ENCODE measurements at places on chromosomes 2 and 18. TPM values are rescaled to one million over a fixed set of nuclear protein-coding genes. Genes with fewer than 3 reads are reported as not detected.

The MC4R gene
- not detected for total RNA-seq

The BMP10 gene
- total RNA-seq, result not detected

The AKAIN1 gene
- not detected for total RNA-seq

The CYS1 gene
- 0.39 TPM for total RNA-seq

The GALR1 gene
- total RNA-seq, result not detected

The MEP1B gene
- not detected for total RNA-seq

The GKN1 gene
- not detected for total RNA-seq

The NTSR2 gene
- total RNA-seq, result not detected

The DLX2 gene
- total RNA-seq, result not detected

The CIAO1 gene
- 94.4 TPM for total RNA-seq

The TMEM182 gene
- total RNA-seq, result 2.6 TPM

The BCL2 gene
- 0.91 TPM for total RNA-seq
